CD8-positive, alpha-beta memory T cell (primary cell): ENCODE measurements at places on chromosomes 16 and 17.

- no peak for DNase-seq
Measured at GRCh38 chr16:67966549-67967182, 1.8 kb downstream of the SLC12A4 start.

- no peak for DNase-seq
Measured at GRCh38 chr16:24440306-24440705, 99.1 kb upstream of the RBBP6 start.

GRCh38 chr16:31464781-31465260, 5.5 kb downstream of the ARMC5 start:
- no peak for DNase-seq

DNA sequence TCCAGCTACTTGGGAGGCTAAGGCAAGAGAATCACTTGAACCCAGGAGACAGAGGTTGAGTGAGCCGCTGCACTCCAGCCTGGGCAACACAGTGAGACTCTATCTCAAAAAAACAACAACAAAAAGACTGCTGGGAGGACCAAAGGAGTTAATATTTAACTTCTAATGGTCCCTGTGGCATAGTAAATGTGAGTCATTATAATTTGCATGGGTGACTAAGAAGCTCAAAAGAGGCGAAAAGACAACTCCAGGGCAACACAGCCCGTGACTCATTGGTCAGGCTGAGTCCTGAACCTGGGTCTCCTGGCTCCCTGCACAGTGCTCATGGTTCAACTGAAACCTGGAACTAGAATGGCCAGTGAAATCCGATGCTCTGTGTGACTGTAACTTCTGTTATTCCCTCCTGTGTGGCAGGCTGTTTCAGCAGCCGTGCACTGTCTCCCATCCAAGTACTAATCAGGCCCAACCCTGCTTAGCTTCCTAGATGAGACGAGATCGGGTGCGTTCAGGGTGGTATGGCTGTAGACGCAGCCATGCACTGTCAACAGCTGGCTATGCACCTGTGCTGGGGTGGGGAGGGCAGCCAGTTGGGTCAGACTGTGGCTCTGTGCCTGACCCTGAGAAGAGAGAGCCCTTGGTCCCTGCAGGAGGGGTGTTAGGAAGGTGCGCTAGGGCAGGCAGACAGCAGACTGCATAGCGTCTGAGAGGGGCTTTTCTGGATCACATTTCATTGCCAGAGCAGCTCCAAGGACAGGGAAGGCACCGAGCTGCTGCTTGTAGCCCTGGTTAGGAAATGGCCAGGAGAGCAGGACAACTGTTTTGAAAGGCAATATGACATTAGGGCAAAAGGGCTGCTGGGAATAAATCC, 14.5 kb upstream of the GPRC5C start:
- DNase-seq: no peak

- DNase-seq: peak; percentile 47
Measured at GRCh38 chr17:8740486-8740885, 4.2 kb downstream of the CCDC42 start.

GRCh38 chr16:85648070-85648714, 35.1 kb downstream of the GSE1 start:
- no peak for DNase-seq

DNA sequence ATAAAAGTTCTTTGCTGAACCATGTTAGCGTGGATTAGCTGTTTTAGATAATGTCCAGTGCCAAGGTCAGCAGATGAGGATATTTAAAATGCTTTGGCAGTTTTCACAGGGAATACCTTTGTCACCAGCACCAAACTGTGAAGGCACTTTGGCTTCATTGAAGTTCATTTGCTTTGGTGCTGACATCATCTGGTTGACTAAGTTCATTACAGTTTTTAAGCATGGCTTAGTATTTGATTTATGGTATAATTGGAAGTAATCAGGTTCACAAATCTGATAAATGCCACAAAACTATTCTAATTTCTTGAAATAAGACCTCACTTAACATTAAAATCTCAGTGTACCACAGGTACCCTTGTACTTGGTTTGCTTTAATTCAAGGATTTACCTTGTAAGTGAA, 4.3 kb downstream of the GID4 start:
- DNase-seq: no peak

GRCh38 chr17:33983824-33984574, 271.1 kb upstream of the CCL2 start:
- DNase-seq: no peak

- DNase-seq: no peak
Measured at GRCh38 chr16:50862818-50863643, 121.1 kb downstream of the CYLD start.

GRCh38 chr16:20871258-20871657, 28.9 kb downstream of the DCUN1D3 start:
- no peak for DNase-seq

DNA sequence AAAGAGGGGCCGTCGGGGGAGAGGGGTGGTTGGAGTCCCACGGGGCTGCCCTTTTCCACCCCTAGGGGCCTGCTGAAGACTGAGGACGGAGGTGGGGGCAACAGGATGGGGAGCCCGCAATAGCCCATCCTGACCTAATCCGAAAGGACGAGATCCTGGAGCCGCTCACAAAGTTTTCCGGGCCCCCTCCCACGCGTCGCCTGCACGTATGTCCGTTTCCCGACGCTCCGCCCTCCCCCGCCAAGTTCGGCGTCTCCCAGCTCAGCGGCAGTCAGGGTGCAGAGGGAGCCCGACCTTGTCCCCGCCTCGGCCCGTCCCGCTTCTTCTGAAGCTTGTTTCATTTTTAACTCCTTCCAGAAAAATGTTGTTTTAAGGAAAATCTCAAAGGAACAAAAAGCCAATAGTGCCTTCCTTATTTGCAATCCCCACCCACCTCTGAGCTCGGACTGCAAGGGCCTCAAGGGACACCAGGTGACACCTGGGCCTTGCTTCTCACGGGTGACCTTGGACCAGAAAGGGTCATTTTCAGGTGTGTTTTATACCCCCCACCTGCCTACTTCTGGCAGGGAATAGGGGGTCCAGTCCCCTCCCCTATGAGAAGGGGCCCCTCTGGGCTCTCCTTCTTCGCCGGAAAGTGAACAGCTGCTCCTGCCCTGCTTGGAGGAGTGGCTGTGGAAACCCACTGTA, 3.4 kb upstream of the ZNF423 start:
- DNase-seq: no peak

GRCh38 chr16:67339453-67339852, 12.8 kb downstream of the LRRC36 start:
- DNase-seq: no peak

GRCh38 chr17:77755410-77755963, 203.0 kb upstream of the TNRC6C start:
- DNase-seq: no peak

GRCh38 chr16:75116081-75116910, at the start of gene LDHD:
LDHD (minus strand) TSS chr16:75116780; CDS start chr16:75116720, 60 bp downstream.
- DNase-seq: no peak

DNA sequence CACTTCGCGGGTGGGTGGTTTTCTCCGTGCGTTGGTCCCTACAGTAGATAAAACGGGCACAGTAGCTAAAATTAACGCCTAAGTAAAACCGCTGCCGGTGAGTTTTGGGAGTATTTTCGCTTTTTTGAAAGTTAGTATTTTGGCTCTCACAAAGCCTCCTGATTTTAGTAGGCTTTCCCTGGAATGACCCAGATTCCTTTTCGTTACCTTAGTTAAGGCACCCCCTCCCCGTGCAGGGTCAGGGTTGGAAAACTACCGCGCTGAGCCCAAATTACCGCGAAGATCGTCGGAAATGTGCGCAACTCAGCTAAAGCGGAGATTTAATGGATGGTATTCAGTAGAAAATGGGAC, 28.3 kb upstream of the ST6GALNAC1 start:
- no peak for DNase-seq

DNA sequence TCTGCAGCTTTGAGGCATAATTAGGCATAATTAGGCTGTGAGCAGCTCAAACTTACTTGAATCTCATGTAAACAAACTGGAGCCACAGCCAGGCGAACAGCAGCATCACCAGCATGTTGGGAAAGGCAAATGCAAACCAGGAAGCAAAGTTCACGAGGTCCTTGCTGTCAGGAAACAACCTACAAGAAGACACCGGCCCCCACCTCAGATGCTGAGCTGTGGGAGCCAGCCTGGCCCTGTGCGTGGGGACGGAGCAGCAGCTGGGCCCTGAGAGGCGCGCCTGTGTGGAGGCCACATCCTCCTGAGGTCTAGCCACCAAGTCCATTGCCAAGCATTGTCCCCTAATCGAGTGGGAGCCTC, 12.2 kb downstream of the SLC13A5 start:
- DNase-seq: no peak

- no peak for DNase-seq
Measured at GRCh38 chr16:60991886-60992285, 1044.4 kb downstream of the CDH8 start.

- DNase-seq: peak; percentile 68
Measured at GRCh38 chr17:45221081-45222013, at the start of gene FMNL1. FMNL1 (plus strand) TSS chr17:45221885; CDS start chr17:45222125, 240 bp downstream.

DNA sequence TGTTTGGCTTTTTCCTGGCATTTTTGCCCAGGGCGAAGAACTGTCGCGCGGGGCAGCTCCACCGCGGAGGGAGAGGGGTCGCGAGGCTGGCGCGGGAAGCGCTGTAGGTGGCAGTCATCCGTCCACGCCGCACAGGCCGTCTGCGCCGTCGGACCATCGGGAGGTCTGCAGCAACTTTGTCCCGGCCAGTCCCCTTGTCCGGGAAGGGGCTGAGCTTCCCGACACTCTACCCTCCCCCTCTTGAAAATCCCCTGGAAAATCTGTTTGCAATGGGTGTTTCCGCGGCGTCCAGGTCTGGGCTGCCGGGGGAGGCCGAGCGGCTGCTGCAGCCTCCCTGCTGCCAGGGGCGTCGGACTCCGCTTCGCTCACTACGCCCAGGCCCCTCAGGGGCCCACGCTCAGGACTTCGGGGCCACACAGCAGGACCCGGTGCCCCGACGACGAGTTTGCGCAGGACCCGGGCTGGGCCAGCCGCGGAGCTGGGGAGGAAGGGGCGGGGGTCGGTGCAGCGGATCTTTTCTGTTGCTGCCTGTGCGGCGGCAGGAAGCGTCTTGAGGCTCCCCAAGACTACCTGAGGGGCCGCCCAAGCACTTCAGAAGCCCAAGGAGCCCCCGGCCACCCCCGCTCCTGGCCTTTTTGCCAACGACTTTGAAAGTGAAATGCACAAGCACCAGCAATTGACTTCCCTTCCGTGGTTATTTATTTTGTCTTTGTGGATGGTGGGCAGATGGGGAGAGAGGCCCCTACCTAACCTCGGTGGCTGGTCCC, 2.3 kb upstream of the CBX4 start:
- DNase-seq: no peak

GRCh38 chr16:62079236-62079635, 43.0 kb upstream of the CDH8 start:
- DNase-seq: no peak

DNA sequence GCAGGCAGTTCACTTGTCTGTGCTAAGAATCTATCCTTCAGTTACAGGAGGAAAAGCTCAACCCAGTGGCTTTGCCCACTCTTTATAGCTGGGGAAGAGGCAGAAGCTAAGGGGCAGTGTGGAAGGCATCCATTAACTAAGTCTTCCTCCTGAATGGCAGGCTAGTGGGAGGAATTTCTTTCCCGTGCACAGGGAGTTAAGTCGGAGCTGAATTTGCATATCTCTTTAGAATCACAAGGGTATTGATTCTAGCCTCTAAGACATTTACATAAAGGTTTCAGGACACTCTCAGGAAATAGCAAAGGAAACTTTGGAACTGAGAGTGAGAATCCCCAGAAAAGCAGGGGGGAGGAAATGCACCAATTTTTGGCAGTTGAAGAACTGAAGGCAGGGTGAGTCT, 245.6 kb downstream of the CA10 start:
- no peak for DNase-seq

DNA sequence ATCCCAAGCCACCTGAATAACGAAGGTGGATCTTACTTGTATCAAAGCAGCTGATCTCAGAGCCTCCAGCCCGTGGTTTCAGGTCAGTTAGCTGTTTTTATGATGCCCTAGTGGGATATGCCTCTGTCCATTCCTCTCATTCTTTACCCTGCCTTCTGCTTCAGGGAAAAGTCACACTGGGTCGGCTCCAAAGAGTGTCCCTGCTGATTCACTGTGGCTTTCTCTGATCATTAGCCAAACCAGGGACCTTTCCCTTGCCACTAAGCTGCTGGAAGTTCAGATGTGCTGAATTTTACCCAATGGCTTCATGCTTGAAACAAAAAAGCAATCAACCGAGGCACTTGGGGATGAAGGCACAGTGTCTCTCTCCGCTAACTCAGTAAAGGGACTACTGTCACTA, 170.2 kb upstream of the SALL1 start:
- DNase-seq: no peak

GRCh38 chr16:11563493-11564040, 23.2 kb downstream of the LITAF start:
- DNase-seq: no peak

- no peak for DNase-seq
Measured at GRCh38 chr16:66434619-66435430, 7.7 kb downstream of the BEAN1 start.

DNA sequence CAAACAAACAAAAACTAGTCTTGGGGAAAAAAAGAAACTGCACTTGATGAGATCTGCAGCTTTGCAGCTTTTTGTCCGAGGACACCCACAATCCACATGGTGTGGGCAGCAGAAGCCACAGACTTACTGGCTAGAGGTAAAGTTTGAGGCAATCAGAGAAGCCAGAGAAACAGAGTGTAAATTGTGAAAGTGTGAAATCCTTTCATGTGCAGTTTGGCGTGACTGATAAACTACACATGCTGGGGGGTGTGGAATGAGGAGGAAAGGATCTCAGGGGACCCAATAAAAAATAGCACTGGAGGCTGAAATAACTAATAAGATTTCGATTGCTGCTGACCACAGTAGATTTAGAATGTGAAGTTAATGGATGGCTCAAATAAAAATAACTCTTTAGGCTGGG, 42.4 kb upstream of the HOXB13 start:
- no peak for DNase-seq

GRCh38 chr16:72857834-72858664, 189.9 kb downstream of the ZFHX3 start:
- no peak for DNase-seq

DNA sequence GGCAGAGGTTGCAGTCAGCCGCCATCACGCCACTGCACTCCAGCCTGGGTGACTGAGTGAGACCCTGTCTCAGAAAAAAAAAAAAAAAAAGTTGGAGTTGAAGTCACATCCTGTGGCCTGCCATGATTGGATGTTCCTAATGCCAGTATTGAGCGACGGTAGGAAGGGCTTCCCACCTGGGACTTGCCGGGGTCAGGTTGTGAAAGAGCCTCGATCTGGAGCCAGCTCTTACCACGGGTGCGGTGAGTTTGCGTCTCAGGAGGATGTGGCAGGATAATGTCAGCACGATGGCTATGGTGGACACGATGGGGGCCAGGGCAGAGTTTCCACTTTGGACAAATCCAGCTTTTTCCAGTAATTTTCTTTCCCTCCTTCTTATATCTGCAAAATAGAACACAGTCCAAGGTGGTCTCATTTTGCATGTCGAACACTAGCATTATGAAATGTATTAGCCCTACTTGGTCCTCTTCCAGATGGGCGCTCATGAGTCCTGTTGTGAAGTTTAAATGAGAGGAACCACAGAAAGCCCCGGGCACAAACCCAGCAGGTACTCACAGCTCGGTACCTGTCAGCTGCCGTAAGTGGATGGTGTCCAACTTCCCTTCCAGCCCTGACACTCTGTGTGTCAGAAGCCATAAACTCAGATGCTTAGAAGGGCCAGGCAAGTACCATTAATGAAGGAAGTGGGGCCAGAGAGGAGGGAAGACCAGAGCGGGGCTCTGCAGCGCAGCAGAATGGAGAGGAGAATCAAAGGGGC, 22.2 kb downstream of the ABCC12 start:
- no peak for DNase-seq

GRCh38 chr17:50425682-50426471, at the start of gene ACSF2:
ACSF2 (plus strand) TSS chr17:50426218; CDS start chr17:50426262, 44 bp downstream.
- DNase-seq: peak; percentile 67

GRCh38 chr16:79909571-79909970, 309.0 kb upstream of the MAF start:
- no peak for DNase-seq

GRCh38 chr17:79862771-79863440, 23.7 kb upstream of the CBX4 start:
- no peak for DNase-seq
